Pulmonary artery endothelial cell (primary cell): ENCODE measurements at places on chromosomes 12 and 14. TPM values are rescaled to one million over a fixed set of nuclear protein-coding genes. Genes with fewer than 3 reads are reported as not detected.
A peak's percentile ranks its signal among the peaks of the same experiment; 100 is the strongest.

DNA sequence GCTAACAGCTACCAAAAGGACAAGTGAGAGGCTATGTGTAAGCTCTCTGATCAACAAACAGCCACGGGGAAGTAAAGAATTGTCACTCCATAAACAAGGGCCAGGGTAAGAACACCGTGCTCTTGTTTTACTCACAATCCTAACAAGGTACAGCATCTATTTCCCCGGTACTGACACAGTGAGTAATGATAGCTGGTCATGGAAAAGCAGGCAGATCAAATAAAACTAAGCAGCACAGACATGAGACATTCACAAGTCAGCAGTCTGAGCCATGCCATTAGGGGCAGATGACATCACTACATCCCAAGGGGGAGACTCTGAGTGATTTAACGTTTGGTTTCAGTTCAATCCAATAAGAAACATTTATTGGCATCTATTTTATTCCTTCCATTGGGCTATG, 54.4 kb downstream of the ARL6IP4 start:
- DNase-seq: no peak

DNA sequence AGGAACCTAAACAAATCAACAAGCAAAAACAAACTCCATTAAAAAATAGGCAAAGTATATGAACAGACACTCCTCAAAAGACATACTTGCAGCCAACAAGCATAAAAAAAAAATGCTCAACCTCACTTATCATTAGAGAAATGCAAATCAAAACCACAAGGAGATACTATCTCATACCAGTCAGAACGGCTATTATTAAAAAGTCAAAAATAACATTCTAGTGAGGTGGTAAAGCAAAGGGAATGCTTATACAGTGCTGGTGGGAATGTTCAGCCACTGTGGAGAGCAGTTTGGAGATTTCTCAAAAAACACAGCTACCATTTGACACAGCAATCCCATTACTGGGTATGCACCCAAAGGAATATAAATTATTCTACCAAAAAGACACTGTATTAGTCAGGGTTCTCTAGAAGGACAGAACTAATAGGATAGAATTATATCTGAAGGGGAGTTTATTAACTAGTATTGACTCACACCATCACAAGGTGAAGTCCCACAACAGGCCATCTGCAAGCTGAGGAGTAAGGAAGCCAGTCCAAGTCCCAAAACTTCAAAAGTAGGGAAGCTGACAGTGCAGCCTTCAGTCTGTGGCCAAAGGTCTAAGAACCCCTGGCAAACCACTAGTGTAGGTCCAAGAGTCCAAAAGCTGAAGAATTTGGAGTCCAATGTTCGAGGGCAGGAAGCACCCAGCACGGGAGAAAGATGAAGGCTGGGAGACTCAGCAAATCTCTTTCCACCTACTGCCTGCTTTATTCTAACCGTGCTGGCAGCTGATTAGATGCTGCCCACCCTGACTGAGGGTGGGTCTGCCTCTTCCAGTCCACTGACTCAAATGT, 101.6 kb upstream of the KRAS start:
- DNase-seq: no peak

DNA sequence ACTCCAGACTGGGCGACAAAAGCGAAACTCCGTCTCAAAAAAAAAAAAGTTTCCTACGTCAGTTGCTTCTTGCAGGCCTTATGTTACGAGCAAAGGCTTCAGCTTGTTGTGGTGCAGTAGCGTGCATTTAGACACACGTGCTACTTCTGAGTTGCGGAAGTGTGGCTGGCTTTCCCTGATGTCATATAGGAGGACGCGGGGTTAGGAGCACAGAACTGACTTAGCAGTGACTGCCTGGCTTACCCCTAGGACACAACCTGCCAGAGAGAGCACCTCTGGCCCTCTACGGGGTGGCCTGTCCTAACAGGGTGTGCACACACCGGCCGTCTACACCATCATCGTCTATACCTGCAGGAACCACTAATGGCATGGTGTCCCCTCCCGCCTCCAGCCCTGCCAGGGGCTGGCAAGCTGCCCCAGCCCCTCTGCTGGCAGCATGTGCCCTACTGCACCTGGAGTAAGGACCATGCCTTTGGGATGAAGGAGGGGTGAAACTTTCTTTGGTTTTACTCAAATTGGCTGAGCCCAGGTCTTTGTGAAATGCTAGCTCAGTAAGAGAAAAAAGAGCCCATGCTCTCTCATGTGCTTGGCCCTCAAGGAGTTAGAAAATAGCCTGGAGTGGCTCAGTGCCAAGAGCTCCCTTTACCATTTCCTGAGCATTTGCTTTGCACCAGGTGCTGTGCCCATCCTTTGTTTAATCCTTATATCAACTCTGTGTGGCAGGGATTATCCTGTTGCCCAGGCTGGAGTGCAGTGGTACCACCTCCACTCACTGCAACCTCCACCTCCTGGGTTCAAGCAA, 1.7 kb upstream of the GPR68 start:
- DNase-seq: no peak

GRCh38 chr14:93716746-93717667, 71.3 kb downstream of the PRIMA1 start:
- no peak for DNase-seq

DNA sequence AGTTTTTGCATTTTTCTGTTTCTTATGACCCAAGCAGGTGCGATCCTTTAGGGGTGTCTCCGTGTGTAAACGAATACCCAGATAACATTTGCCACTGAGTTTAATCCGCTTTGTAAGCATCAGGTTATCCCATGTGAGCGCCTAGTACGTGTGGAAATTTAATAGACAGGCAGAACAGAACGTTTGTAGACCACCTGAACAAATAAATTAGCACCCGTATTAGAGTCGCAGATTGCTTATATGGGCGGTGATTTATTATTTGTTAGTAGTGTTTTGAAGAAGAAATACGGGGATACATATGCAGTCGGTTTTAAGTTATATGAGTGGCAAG, 325 bp downstream of the C12orf60 start:
- DNase-seq: no peak

DNA sequence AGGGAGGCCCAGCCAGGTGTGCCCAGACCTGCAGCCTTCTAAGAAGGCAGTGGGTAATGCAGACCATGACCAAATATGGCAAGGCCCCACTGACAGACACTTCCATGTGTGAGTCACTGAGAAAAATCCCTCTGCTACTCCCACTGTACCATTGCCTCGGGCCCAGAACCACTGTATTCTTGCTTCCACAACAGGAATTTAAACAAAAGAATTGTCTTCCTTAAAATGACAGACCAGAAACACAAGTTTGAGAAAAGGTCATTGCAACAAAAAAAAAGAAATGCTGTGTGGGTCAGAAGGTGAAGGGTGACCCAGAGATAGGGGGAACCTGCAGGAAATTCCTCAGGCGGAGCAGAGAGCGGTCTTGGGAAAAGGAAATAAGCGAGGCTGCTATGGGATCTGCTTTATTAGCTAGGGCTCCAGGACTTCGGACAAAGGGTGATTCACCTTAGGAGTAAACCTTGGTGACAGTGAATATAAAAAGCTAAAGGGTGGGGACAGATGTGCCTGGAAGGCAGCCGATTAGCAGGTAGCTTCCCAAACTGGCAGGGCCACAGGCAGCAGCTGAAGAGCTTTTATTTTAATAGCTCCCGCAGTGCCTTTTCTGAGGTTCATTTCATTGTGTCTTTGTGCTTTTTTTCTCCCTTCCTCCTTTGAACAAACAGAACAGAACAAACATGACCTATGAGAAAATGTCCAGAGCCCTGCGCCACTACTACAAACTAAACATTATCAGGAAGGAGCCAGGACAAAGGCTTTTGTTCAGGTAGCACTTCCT, 185.3 kb upstream of the BCL2L14 start:
- DNase-seq: peak; percentile 94

- no peak for DNase-seq
Observed at GRCh38 chr12:109910969-109911348, 10.9 kb downstream of the TCHP start.

GRCh38 chr12:122721057-122721545, 4.5 kb upstream of the HCAR3 start:
- no peak for DNase-seq

GRCh38 chr14:89401241-89401640, 15.8 kb downstream of the FOXN3 start:
- no peak for DNase-seq

DNA sequence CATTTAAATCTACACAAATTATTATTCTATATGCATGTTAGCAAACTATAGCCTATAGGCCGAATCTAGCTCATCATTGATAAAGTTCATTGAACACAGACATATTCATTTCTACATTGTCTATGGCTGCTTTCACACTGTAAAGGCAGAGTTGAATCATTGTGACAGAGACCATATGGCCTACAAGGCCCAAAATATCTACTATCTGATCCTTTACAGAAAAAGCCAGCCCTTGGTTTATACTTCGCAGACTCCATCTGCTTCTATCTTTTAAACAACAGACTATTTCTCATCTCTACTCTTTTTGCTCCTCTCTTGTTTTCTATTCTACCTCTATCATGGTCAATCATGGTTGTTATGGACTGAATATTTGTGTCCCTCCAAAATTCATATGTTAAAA, 190.7 kb downstream of the EXOC5 start:
- no peak for DNase-seq

- DNase-seq: no peak
Observed at GRCh38 chr14:52052288-52052943, 16.4 kb downstream of the NID2 start.

GRCh38 chr14:58693048-58693447, 55.3 kb downstream of the DACT1 start:
- no peak for DNase-seq

GRCh38 chr12:112239020-112239419, 113.7 kb downstream of the TRAFD1 start:
- no peak for DNase-seq

DNA sequence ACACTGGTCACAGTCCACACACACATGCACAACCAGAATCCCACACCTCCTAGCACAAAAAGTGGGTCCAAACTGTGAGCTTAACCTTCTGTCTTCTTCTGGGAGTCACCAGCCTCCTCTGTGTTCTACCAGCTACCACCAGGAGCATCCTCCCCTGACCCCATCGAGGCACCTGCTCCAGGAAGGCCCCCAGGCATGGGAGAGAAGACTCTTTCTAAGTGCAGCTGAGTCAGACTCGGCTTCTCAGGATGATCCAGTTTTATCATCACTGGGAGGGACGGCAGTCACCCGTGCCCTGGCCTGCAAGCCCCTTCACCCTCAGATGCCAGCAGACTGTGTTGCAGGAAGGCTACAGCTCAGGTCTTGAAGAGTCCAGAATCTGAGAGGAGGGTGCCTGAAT, 7.9 kb upstream of the ENDOU start:
- no peak for DNase-seq

DNA sequence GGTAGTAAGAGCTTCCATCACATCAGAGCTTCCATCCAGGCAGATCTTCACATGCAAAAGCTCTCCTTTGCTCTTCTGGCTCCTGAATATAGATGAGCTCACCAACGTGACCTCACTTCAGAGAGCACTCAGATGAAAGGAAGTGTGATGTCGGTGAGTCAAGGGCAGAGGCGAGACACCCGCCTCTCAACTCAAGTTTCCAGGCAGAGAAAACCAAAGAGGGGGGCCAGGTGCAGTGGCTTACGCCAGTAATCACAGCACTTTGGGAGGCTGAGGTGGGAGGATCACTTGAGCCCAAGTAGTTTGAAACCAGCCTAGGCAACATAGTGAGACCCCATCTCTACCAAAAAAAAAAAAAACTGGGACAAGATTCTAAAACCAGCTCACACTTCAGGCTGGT, 126.9 kb downstream of the DUSP6 start:
- DNase-seq: peak; percentile 39

- DNase-seq: no peak
Observed at GRCh38 chr12:14920475-14921126, 17.7 kb downstream of the ERP27 start.

- DNase-seq: peak; percentile 87
Observed at GRCh38 chr14:51616724-51617409, 34.8 kb upstream of the FRMD6 start.

DNA sequence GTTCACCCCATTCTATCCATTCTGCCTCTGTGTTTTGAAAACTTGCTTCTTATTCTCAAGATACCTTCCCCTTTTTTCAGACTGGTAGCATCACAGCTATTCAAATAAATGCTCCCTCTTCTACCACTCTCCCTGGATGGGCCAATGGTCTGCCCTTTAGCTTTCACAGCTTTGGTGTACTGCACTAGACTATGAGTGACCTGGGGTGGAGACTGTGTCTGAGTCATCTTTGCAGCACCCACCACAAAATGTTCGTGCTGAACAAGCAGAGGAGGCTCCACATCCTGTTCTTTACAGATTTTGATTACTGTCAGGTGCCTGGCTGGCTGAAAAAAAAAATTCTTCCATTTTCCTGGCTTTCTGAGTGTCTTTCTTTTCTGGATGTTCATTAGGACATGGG, 1104.1 kb upstream of the TMEM132C start:
- no peak for DNase-seq

- DNase-seq: no peak
Observed at GRCh38 chr12:62210422-62210821, 49.8 kb upstream of the USP15 start.

DNA sequence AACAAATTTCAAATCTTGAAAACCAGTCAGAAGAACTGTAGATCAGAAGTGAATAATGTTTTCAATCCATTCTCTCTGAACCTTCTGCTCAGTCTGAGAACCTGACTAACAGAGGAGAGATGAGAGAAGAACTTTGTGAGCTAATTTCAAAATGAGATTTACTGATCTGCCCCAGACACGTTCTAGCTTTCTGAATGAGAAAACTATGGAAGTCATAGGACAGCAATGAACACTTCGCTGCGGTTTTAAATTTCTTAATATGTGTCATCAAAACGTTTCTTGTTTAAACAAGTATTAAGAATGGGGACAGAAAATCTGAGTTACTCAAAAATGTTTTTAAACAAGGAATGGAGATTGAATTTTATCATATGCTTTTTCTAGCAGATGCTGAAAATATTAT, 66.6 kb upstream of the FAR2 start:
- DNase-seq: no peak

GRCh38 chr14:69093631-69094421, 59.1 kb downstream of the DCAF5 start:
- no peak for DNase-seq

GRCh38 chr14:22813145-22813544, 2.1 kb downstream of the SLC7A7 start:
- no peak for DNase-seq

Gene NPAS3
- 0.07 TPM in 1 of 2 replicates, not detected in the other for total RNA-seq

Gene TESPA1
- total RNA-seq: not detected in 2 replicates

Gene GPX2
- total RNA-seq: not detected in 2 replicates

Gene ARHGAP9
- total RNA-seq: under 0.01 TPM in 1 of 2 replicates, not detected in the other

Gene C1QL4
- 0.04 and 0.13 TPM in 2 replicates for total RNA-seq

Gene PRH2
- total RNA-seq: not detected in 2 replicates

Gene FZD10
- not detected in 2 replicates for total RNA-seq

Gene KSR2
- total RNA-seq: 0.42 and 0.99 TPM in 2 replicates

Gene ACOT6
- total RNA-seq: not detected in 2 replicates

Gene C12orf50
- 0.07 TPM in 1 of 2 replicates, not detected in the other for total RNA-seq

Gene COL2A1
- not detected in 2 replicates for total RNA-seq

Gene C12orf56
- under 0.01 and 0.18 TPM in 2 replicates for total RNA-seq

Gene ZNF140
- 37.3 and 38.0 TPM in 2 replicates for total RNA-seq

Gene IL26
- total RNA-seq: not detected in 2 replicates

Gene TBPL2
- not detected in 2 replicates for total RNA-seq

Gene HPD
- total RNA-seq: not detected in 2 replicates

Gene GALNT8
- total RNA-seq: 0.40 and 2.7 TPM in 2 replicates

Gene KCNC2
- total RNA-seq: not detected in 2 replicates

Gene ANO6
- total RNA-seq: 72.0 and 73.8 TPM in 2 replicates

Gene TMEM233
- total RNA-seq: 0.73 and 1.2 TPM in 2 replicates

Gene MGP
- 56.4 and 196 TPM in 2 replicates for total RNA-seq
